ENCODE measurements at places on chromosomes 1 and 21. TPM values are rescaled to one million over a fixed set of nuclear protein-coding genes. Genes with fewer than 3 reads are reported as not detected.

MAP3K6 gene
- 3.3 TPM for total RNA-seq

ERG gene
- total RNA-seq, result 41.0 TPM

FCRL2 gene
- total RNA-seq, result not detected

CASQ1 gene
- not detected for total RNA-seq

Data from dermis microvascular lymphatic vessel endothelial cell (primary cell).